Activated CD4-positive, alpha-beta T cell treated with anti-CD3 and anti-CD28 coated beads for 4 hours (primary cell): ENCODE measurements at places on chromosomes 4 and X.

DNA sequence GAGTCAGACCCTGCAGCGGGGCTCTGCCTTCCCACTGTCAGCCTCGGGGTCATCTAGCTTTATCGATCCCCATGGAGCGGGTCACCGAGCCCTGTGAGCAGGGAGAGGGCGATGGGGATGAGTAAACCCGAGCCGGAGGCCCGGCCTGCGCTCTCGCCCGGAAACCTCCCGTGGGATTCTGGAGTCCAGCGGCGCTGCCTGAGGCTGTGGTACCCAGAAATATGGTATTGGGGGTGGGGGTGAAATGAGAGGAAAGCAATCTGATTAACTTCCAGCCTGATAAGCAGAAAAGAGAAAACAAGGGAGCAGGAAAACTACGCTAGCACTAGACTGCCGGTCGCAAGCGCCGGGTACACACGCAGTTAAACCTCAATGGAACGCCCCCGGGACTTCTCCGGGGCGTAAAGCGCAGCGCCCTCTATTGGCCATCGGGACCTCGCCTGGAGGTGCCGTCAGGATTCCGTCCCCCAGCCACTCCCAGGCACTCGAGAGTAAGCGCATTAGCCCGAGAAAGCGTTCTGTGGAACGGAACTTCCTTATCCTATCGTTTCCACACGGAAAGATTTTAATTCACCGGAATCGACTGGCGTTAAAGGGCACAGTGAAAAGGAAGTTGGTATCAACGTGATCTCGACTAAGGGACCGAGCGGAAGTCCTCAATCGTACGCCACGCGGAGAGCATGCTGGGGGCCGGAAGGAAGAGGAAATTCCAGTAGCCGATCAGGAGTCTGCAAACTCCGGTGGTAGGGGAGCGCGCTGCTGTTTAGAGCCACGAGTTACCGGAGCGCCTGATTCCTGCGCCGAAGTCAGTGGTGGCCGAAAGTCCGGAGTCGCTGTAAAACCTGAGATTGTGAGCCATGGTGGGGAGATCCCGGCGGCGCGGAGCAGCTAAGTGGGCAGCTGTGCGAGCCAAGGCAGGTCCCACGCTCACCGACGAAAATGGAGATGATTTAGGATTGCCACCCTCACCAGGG lies at the start of gene UTP3:
Gene UTP3, plus strand, starts transcription at position 712 of the 974 bp plus-strand sequence. Its CDS starts 146 bp downstream, at position 858.
- DNase-seq = peak; percentile 92

GRCh38 chr4:183186813-183187212 lies 87.8 kb downstream of the WWC2 start:
- DNase-seq = no peak

DNA sequence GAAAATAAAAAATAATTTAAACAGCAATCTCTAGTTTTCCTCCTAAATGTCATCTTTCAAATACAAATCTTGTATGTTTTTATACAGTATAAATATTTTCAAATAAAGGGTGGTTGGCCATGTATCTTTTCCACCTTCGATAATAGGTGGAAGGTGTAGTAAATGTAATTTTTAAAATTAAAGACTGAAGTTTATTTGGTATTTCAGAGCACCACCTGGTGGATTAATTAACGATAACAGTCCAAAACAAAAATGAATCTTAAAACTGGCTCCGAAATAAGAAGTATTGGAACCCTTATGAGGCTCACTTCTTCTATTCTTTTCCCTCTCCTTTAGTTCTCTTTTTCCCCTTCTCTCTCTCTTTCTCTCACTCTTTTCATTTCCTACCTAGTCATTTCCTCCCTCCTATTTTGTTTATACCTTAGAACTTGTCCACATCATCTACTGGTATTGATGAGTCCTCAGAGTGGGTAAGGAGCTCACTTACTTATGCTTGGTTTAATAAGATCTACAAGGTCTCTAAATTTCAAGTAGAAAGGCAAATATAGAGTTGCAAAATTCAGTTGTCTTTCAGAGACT lies 82.9 kb upstream of the EXOC1L start:
- no peak for DNase-seq

- no peak for DNase-seq
Measured at GRCh38 chr4:81447566-81448229, 24.0 kb downstream of the RASGEF1B start.

GRCh38 chr4:23068287-23068686 lies 375.6 kb downstream of the GBA3 start:
- DNase-seq = no peak

GRCh38 chr4:152448038-152448707 lies 87.7 kb downstream of the FBXW7 start:
- DNase-seq = no peak

GRCh38 chrX:125005863-125006262 lies 313.8 kb upstream of the TEX13C start:
- DNase-seq = no peak

- no peak for DNase-seq
Measured at GRCh38 chr4:38382520-38382919, 281.5 kb upstream of the KLF3 start.

DNA sequence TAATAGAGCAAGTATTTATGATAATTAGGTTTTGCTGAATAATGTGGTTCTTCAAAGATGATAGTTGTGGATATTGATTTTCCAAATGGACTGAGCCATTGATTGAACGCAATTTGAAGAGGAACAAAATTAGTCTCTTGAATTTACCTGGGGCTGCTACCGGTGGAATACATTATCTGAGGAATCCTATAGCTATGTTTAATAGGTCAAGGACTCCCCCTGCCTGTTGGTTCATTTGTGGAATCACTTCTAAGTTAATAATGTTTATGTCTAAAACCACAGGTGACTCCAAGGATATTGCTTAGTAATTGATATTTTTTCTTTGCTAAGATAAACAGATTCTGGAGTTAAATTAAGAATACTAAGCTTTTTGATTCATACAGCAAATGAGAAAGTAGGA lies 576.0 kb upstream of the PABPC4L start:
- no peak for DNase-seq
